ENCODE measurements at places on chromosomes 2 and 18.

GRCh38 chr18:78595924-78596573 is 383.6 kb upstream of the SALL3 start:
- no peak for DNase-seq

DNA sequence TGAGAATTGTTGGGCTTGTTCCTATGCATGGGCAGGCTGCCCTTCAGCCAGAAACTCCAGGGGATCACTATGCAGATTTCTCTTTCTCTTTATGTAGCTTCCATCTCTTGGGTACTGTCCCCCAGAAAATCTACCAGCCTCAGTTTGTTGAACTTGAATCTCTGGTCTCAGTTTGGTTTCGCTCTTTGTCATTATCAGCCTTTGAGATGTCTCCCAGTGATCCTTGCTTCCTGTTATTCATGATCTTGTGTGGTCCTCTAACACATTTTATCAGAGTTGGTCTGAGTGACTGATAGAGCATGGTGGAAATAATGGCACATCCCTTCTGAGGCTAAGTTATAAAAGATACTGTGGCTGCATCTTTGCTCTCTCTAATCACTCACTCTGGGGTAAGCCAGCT is 7.8 kb downstream of the TMEM87B start:
- DNase-seq, result no peak

DNA sequence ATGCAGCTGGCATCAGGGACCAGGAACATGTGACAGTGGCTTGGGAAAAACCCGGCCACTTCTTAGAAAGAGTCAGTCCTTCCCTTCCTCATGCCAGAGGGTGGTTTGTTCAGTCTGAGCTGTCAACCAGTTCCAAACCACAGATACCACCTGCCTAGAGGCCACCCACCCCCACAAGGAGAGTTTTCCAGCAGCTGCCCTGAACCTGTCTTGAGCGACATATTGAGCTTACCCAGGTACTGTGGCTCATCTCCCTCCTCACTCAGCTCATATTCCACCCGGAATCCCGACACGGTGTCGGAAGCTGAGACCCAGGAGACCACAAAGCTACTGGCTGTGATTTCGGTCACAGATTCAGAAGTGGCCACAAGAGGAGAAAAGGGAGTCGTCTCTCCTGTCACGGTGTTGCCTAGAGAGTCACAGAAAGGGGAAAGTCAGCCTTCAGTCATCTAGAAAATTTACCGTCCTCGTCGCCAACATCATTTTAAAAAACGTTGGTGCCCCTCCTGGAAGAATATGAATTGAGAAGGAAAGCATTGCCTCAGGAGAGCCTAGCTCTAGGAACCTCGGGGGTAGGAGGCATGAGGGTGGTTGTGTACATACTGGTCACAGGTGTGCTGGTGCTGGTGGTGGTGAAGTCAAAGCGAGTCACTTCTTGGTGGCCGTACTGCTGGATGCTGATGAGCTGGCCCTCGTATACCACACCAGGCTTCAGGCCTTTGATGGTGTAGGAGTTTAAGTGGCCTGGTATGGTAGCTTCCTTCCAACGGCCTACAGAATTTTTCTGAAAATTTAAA is 26.3 kb downstream of the FN1 start:
- DNase-seq, result no peak

DNA sequence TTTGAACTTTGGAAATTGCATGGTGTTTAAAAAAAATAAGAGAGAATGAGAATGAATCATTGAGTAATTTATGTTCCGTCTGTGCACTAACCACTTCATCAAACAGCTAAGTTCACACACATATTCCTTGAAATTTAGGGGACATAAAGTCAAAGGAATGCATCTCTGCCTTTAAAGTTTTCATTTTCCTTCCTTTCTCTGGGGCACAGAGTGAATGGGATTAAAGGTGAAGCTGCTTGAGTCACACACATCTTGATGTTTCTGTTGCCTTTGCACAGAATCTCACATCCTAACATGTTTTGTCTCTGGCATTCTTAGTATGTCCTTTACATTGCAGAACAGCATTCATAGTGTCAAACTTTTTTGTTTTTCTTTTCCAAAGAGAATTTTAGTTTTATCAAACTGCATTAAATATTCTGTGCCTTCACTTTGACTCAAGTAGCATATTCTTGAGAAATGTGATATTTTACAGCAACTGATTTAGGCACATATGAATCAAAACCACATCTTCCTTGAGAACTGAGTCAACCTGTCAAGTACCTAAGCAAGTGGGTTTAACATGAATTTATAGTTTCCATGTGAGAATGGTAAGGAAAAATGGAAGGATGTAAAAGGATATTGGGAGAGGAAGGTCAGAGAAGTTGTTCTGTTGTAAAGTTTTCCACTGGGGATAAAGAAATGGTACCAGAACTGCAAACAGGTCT is 169.1 kb upstream of the THUMPD2 start:
- no peak for DNase-seq

DNA sequence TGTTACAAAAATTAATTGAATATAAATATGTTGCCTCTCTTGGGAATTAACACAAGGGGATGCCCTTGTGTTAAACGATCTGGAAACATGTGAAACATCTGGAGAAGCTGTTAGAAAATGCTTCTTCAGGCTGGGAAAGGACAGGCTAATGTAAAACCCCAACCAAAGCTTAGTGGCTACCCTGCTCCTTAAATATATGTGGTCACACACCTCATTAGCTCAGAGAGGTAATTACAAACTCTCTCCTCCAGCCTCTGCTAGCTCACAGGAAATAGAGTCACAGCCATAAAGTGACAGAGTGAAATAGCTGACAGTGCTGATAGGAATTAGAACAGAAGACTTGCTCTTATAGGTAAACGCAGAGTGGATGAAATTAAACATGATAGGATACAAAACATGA is 155.9 kb downstream of the RAB3GAP1 start:
- DNase-seq, result no peak

- DNase-seq, result no peak
These were observed 154.3 kb downstream of the TTC32 start for GRCh38 chr2:19747310-19748072.

GRCh38 chr2:16840496-16841172 is 175.0 kb upstream of the CYRIA start:
- no peak for DNase-seq

- no peak for DNase-seq
These were observed 27.4 kb downstream of the RMP24 start for GRCh38 chr18:35999925-36000324.

DNA sequence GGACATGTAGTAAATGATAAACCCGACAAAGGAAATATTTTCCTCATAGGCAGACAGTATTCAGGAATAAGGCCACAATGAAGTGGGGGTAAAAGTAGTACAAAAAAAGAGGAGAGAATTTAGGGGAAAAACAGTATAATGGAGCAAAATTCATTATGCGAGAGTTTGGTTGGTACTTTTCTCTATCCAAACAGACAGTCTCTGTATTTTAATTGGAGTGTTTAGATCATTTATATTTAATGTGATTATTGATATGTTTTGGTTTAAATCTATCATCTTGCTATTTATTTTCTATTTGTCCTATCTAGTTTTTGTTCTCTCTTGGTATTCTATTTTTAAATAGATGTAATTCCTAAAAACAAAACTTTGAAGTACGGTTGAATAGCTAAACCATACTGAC is 170.3 kb upstream of the SP5 start:
- no peak for DNase-seq

DNA sequence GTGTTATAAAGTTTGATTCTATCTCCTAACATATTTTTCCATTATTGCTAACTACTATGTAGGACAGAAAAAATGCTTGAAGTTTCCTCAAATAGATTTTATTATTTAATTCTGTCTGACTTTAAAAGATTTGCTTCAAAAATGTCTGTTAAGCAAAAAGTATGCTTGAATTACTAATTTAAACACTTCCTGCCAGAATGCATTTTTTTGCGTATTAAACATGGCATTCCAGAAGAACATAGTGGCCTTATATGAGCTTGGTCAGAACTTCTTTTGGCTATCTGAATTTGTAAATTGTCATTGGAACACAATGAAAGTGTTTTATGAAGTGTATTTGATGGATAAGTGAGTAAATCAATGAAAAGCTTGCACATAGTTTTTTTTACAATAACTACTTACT is 37.8 kb downstream of the MBD5 start:
- no peak for DNase-seq

DNA sequence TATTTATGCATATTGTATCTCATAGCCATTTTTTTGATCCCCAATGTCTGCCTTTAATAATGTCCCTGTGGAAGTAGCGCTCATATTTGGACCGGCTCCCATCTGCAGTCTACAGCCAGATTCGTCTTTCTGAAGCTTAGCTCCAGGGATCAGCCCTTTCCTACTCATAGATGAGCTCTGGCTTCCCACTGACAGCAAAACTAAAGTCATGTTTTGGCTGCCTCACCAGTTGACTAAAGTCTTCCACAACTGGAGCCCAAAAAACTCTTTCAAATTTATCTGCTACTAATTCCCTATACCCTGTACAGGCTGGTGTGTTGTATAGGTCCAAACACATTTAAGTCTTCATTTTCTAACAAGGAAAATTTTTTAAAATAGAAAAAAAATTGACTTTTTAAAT is 294.2 kb upstream of the HNMT start:
- DNase-seq, result peak; percentile 18

DNA sequence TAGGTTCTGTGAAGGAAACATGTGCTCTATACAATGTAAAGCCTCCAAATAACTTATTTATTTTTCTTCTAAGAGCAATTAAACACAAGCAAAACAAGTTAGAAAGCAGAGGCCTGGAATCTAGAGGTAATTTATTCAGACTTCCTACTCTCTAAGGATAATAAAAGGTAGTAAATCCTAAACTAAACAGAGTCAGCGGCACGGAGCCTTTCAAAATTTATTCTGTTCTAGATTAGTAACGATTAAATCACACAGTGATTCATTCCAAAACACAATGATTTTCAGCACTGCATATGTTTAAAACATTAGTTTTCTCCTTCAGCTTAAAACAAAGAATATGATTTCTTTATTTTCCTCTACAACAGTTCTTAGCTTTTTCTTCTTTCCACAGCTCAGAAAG is 160.9 kb downstream of the FBXO15 start:
- no peak for DNase-seq

- no peak for DNase-seq
These were observed 50.7 kb downstream of the MGAT5 start for GRCh38 chr2:134304394-134305108.

- DNase-seq, result peak; percentile 54
These were observed 232.6 kb downstream of the EN1 start for GRCh38 chr2:118614841-118615271.

DNA sequence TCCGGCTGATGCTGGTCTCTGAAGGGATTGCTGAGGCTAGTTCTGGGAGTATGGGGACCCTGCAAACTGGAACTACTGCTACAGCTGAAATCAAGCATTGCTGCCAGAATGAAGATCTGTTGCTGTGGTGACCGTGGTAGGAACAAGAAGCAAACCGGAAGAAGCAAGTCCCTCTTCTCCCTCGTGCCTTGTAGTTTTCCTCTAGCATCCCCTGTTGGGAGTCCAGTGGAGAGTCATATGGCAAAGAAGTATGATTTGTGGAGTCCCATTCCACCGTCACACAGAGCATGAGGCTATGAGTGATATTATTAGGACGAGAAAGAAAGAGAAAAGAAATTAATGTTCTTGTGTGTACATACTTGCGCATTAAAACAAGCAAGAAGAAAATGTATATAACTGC is 138.8 kb upstream of the SP5 start:
- DNase-seq, result no peak

DNA sequence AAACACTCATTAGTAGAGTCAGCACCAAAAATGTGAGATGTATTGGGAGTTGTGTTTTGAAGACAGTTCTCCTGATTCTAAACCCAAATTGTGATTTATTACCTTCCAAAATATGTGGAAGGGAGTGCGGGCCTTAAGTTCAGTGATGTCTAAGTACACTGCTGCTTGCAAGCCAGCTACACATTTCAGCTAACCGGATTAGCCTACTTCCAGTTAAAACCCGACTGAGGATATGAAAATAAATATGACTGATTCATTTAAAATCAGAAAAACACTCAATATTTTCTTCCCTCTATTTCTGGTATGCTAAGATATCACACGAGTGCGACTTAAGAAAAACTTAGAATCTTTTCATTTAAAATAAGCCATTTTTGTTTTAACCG is 907 bp downstream of the FHL2 start:
- peak; percentile 50 for DNase-seq

- no peak for DNase-seq
These were observed 13.6 kb downstream of the TCF23 start for GRCh38 chr2:27162151-27163121.

DNA sequence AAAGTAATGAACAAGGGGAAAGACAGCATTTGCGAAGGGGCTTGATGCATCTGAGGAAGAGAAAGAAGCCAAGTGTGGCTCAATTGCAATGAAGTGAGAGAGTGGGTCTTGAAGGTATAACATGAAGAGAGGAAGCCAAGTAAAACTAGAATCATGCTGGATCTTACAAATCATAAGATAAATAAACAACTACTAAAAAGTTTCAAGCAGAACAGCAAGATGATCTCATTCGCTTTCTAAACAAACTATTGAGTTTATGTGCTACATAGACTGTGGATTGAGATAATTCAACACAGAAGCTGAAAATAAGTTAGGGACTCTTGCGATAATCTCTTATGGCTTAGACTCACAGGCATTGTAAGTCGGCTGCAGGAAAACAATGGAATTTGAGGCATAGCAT is 1310.5 kb upstream of the NRXN1 start:
- peak; percentile 13 for DNase-seq

- no peak for DNase-seq
These were observed 23.9 kb downstream of the DOK1 start for GRCh38 chr2:74578408-74578807.

DNA sequence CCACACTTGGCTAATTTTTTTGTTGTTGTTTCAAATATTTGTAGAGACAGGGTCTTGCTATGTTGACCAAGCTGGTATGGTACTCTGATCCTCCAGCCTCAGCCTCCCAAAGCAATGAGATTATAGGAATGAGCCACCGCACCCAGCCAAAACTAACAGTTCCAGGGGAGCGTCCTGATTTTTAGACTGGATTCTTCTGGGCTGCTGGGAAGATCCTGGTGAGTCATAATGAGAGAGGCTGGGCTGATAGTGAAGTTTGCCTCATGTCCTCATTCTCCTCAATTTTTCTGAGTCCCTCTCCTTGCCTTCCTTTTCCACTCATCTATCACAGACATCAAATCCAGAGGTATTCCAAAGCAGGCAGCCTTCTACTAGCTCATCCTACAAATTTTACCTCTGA is 81.3 kb downstream of the VSNL1 start:
- no peak for DNase-seq

DNA sequence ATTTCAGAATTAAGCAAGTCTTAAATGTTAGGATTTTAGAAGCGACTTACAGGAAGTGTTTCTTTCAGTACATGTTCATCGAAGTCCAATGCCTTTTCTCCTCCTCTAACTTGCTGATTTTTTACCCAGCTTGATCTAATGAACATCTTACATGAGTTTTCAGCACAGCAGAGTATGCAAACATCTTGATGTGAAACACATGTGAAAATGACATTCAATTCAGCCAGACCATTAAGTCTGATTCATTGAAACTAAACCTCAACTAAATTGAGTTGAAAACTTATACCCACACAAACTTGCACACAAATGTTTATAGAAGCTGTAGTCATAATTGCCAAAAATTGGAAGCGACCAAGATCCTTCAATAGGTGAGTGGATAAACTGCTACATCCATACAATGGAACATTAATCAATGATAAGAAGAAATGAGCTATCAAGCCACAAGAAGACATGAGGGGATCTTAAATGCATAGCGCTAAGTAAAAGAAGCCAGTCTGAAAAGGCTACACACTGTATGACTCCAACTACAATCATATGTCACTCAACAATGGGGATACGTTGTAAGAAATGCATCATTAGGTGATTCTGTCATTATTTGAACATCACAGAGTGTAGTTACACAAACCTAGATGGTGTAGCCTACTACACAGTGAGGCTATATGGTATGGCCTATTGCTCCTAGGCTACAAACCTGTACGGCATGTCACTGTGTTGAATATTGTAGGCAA is 18.5 kb downstream of the PSTPIP2 start:
- no peak for DNase-seq

- no peak for DNase-seq
These were observed 5.6 kb downstream of the BCL11A start for GRCh38 chr2:60547841-60548240.

Data from tongue (tissue), 3 donors.